ENCODE measurements at places on chromosomes 11 and 22.

GRCh38 chr11:42494459-42494858, 817.3 kb upstream of the API5 start:
- no peak for DNase-seq

DNA sequence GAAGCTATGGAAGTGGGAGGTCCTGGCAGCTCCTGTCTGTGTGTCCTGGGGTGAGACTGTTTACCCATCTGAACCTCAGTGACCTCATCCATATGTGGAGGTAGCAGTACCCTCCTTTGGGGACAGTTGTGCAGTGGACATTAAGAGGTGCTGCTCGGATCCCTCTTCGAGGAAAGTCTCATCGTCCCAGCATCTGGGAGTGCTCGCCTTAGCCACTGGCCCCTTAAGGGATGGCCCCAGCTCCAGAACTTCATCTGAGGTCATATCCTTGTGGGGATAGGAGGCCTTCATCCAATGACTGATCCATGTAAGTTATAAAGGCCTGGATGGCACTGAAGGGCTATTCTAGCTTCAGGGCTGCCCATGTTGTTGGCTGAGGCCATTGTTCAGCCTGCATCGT, 538.1 kb downstream of the MIAT start:
- DNase-seq, result no peak

GRCh38 chr11:116373104-116373944, 399.5 kb downstream of the BUD13 start:
- DNase-seq, result no peak

- no peak for DNase-seq
These were observed 10.4 kb upstream of the GRAMD4 start for GRCh38 chr22:46609724-46610201.

- no peak for DNase-seq
These were observed 37.1 kb downstream of the MCM5 start for GRCh38 chr22:35437049-35437448.

GRCh38 chr11:44125598-44125997, 30.1 kb downstream of the EXT2 start:
- no peak for DNase-seq

- no peak for DNase-seq
These were observed 469 bp downstream of the ZBED5 start for GRCh38 chr11:10857459-10857708.

- DNase-seq, result no peak
These were observed 16.4 kb upstream of the OR6M1 start for GRCh38 chr11:123822599-123822998.

DNA sequence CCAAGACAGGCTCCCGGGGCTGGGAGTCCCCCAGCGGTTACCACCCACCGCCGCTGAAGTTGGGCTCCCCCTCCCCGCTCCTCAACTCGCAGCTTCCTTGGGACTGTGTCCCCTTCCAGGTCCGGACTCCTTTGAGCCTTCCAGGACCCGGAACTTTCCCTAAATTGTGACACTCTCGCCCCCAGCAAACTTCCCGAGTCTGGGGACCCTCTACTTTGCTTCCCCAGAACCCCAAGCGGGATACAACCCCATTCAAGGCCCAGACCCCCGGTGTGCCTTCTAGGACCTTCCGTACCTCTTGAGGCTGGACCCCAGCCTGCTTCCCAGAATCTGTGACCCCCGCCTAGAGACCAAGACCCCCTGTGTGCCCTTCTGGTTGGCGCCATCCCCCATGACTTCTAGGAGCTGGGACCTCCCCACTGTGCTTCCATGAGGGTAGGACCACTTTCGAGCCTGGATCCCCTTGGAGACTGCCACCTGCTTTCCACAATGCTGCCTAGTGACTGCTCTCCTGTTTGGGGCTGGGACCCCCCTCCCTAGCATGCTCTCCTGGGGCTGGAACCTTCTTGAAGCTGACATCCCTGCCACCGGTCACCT, 587 bp downstream of the MYRF start:
- DNase-seq, result no peak

DNA sequence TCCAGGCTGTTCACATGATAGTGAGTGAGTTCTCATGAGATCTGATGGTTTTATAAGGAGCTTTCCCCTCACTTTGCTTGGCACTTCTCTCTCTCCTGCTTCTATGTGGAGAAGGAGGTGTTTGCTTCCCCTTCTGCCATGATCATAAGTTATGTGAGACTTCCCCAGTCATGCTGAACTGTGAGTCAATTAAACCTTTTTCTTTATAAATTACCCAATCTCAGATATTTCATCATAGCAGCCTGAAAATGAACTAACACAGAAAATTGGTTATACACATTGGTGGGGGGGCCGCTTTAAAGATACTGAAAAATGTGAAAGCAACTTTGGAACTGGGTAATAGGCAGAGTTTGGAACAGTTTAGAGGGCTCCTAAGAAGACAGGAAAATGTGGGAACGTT, 741.1 kb upstream of the LUZP2 start:
- DNase-seq, result no peak

DNA sequence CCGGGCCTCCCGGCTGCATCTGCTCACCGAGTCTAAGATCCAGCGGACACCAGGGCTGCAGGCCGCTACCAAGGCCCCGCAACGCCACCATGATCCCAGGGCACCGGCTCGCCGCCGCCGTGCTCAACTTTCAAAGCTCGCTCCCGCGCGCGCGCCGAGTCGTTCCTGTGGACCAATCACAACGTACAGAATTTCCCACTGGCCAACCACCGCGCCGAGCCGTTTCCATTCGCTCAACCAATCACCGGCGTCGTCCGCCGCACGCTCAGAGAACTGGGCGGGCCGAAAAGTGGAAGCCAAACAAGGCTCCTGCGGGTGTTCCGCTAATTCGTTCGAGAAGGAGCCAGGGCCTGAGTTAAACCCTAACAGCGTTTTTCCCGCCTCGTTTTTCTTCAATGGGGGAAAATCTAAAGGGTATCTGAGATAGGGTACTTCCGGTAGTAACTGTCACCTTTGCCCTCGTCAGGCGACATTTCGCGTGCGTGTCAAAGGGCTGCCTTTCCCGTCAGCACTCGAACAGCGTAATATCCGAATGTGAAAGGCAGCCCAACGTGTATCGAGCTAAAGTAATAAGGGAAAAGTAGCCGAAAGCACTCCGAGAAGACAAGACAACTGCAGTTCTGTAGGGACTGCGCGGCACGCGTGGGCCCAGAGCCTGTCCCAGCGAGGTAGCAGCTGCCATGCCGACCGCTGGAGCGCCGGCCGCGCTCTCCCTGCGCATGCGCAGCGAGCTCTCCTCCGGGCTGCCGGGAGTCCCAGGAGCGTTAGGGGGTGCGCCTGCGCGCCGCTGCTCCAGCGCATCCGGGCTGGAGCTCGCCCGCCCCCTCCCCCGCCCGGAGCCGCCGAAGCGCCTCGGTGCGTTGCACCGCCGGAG, at the start of the genes NCAPD3 and VPS26B:
TSS of gene NCAPD3 (minus strand) at position 132 of the 874 bp plus-strand sequence. CDS start at position 91, 41 bp downstream.
TSS of gene VPS26B (plus strand) at position 836 of the 874 bp plus-strand sequence. CDS start 452 bp downstream, outside the sequence.
- peak; percentile 76 for DNase-seq

GRCh38 chr11:95500466-95500865, 269.5 kb upstream of the SESN3 start:
- DNase-seq, result no peak

DNA sequence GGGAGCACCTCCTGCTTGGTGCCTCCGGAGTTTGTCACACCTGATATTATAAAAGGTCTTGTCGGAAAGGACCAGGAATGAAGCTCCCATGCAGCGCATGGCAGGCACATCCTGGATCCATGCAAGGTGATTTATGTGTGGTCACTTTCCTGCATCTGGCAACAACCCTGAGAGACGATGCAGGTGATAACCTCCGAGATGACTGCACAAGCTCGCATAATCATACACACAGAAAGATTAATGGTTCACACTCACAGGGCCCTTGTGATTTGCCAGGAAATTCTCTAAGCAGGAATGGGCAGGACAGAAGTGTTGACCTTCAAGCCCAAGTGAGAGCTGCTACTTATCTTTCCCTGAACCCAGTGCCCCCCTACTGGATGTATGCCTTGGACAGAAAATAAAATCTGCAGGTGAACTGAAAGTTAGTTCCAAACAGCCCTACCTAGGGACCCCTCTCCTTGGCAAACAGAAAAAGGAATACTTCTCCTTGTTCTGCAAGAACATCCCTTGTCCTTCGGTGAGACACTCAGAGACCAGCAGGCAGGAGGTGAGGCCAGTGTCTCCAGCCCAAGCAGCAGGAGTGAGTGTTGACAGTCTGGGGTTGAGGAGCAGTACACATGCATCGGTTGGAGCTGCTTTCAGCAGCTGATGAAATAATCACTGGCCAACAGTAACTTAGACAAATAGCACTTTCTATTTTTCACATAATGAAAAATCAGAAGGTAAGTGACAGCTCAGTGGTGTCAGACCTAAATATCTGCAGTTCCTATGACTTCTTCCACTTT, 619.4 kb upstream of the B3GAT1 start:
- no peak for DNase-seq

GRCh38 chr11:70854201-70854600, 398.2 kb downstream of the SHANK2 start:
- DNase-seq, result no peak

- no peak for DNase-seq
These were observed 73.2 kb downstream of the CCDC81 start for GRCh38 chr11:86447763-86448480.

- no peak for DNase-seq
These were observed 29.1 kb upstream of the TMPRSS4 start for GRCh38 chr11:118047749-118048148.

DNA sequence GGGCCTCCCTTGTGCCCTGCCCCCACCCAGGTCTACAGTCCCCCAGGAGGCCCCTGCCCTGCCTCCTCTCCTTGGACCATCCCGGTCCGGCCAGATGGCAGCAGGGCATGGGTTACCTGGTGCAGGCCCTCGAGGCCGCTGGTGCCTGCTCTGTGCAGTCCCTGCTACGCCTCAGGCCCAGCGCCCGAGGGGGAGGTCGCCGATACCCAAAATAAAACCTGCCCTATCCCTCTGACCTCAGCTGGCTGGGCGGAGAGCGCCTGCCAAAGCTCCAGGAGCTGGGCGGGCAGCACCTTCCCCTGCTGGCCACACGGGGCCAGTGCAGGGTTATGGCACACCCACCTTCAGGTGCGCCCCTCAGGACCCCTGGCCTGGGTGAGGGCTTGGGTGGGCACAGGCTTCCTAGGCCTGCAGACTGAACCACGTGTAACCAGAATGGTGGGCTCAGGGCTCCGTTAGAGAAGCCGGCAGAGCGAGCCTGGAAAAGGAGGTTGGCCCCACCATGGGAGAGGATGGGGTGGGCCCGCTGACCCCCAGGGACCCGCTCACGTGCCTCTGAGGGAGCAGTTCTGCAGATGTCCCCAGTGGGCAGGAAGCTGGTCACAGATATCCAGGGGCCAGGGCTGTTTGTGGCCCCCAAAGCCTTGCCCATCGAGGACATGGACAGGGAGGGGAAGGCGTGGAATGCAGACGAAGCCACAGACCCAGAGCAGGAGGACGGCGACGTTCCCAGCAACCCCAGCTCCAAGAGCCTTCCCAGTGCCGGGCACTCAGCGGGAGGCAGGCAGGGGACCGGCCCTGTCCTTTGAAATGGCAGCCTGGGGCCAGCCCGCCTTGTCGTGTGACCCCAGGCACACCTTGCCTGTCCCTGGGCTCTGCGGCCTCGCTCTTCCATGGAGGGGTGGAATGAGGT, 1.7 kb upstream of the TNNT3 start:
- no peak for DNase-seq

DNA sequence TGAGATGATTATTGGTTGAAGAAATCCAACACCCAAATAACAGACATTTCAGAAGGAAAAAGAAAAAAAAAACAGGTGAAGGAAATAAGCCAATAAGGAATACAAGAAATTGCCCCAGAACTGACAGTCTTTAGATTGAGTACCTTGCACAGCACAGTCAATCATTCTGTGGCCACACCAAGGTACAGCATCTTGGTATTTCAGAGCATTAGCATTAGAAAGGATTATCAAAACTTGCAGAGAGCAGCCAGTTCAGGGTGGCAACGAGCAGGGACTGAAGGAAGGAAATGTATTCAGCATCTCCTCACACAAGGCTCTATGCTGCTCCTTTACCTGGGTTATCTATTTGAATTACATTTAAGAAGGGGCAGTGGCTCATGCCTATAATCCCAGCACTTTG, 2.1 kb downstream of the ADA2 start:
- DNase-seq, result no peak

GRCh38 chr22:22159384-22159783, 85.2 kb upstream of the VPREB1 start:
- DNase-seq, result no peak

DNA sequence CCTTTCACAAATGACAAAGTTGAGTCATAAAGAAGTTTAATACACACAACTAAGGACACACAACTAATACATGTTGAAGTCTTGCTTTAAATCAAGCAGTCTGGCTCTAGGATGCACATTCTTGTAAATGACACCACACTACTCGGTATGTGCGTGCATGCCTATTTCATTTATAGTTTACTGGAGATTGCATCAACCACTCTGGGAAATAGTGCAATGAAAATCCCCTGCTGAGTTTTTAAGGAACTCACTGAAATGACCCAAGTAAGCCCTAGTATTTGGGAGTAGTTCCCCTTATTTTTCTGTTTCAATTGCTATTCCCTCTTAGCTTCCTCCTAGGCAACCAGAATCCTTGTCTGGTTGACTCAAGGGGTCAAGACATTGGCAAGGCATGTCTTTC, 160.2 kb upstream of the LARGE1 start:
- no peak for DNase-seq
